ENCODE measurements at places on chromosomes 6 and 20. TPM values are rescaled to one million over a fixed set of nuclear protein-coding genes. Genes with fewer than 3 reads are reported as not detected.

- DNase-seq: no peak
Observed at GRCh38 chr6:42068872-42069522, 18.7 kb downstream of the TAF8 start.

DNA sequence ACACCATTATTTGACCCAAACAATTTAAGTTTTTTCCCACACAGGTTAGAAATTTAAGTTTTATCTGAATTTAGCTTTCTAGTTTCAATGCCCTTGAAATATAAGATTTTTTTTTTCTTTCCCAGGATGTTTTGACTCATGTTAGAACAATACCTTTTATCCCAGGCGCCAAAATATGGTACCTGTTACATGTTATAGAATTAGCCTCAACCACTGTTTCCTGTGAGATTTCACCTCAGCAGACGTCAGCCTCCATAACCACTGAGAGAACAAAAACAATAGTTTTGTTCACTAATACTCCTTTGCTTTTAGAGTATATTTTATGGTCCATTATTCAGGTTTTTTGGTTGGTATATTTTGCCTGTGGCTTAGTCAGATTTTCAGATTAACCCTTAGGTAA is 302.9 kb downstream of the CDKAL1 start:
- DNase-seq: no peak

GRCh38 chr6:100023798-100024197 is 29.8 kb upstream of the MCHR2 start:
- DNase-seq: no peak

DNA sequence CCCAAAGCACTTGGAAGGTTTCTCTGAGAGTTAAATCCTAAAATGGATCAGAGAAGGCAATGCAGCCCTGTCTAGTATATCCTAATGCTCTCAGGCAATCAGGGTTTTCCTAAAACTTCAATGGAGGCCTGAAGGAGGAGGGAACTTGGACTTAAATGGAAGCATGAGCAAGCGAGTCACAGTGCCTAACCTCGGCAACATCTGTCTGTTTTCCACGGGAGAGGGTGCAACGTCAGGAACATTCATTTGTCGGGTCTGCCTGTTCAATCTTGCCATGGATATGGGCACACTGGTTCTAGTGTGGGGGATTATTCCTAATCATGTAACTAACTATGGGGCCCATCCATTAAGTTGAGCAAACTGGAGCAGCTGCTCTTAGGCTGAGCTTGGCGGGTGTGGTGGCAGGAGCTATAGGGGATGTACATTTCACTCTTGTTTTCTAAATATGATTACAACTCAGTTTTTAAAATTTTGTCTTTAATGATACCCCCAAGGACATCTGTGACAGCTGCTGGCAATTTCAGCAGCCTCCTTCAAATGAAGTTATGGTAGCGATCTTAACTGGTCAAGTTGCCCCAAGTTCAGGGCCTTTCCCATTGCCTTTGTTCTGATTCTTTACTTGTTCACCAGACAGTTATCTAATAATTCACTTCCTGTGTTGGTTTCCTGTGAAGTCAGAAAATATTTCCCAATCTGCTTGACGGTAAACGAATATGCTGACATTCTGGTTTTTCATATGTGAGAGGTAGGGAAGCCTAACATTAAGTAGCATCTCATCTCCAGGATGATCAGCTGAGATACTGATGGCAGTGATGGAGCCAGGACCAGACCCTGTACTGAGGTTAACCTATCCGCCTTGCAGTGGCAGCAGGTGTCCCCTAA is 21.6 kb downstream of the DSE start:
- DNase-seq: no peak

GRCh38 chr6:11392778-11393507 is 144.6 kb upstream of the TMEM170B start:
- no peak for DNase-seq

- DNase-seq: no peak
Observed at GRCh38 chr20:51122931-51123658, 100.2 kb upstream of the KCNG1 start.

GRCh38 chr20:58571356-58571692 is 56.1 kb upstream of the APCDD1L start:
- DNase-seq: no peak

- no peak for DNase-seq
Observed at GRCh38 chr6:134295953-134296553, 21.9 kb downstream of the SGK1 start.

- no peak for DNase-seq
Observed at GRCh38 chr6:4323322-4323721, 187.9 kb upstream of the ECI2 start.

DNA sequence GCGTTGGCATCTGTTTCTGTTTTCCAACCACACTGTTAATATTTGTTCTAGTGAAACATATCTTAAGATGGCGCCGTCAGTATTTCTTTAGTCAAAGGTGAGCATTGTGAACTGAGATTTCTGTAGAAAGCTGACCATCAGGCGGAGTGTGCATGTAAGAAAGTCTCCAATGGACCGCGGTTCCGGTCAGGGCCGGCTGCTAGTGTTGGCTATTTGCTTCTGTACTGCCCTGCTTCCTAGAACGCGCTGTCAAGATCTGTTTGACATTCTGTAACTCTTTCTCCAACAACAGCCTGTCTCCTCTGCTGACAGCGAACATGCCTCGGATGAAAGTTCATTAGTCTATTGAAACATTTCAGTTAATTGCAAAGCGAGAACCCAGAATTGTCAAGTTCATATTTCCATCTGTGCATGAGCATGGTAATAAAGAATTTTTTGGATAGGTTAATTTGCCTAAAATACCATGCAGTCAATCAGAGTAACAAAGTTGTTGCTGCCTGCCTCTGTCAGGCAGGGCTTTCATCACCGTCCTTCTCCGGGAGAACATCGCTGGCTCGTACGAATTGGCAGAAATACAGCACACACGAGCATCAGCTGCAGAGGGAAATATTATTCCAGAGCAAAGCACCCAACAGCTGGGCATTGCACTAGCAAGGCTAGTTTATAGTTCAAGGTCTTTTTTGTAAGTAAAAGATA is 369.1 kb downstream of the CDH4 start:
- no peak for DNase-seq

GRCh38 chr6:775863-776262 is 82.9 kb upstream of the EXOC2 start:
- no peak for DNase-seq

DNA sequence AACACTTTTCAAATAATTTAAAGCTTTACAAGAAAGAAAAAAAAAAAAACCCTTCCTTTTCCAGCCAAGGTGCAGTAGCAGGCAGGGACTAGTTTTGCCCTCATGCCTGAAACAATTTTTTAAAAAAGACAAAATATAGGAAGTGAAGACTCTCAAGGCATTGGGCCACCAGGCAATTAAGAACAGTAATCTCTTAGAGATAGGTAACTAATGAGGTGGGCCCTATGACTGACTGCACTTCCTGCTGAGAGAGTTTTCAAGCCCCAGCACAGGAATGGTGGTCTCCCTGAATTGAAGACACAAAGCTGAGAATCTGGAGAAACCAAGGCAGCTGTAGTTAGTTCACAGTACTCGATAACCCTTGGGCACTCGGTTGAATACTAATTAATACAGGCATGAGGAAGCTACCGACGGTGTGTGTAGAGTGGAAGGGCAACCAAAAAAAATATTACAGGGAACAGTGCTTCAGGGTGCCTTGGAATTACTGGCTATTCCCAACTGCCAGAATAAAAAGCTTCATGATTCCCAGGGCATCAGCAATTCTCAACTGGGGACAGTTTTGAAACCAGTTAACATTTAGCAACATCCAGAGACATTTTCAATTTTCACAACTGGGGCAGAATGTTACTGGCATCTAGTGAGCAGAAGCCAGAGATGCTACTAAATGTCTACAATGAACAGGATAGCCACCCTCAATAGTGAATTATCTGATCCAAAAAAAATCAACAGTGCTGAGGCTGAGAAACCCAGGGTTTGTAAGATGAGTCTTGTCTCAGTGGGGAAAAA is 36.0 kb upstream of the PLN start:
- no peak for DNase-seq

DNA sequence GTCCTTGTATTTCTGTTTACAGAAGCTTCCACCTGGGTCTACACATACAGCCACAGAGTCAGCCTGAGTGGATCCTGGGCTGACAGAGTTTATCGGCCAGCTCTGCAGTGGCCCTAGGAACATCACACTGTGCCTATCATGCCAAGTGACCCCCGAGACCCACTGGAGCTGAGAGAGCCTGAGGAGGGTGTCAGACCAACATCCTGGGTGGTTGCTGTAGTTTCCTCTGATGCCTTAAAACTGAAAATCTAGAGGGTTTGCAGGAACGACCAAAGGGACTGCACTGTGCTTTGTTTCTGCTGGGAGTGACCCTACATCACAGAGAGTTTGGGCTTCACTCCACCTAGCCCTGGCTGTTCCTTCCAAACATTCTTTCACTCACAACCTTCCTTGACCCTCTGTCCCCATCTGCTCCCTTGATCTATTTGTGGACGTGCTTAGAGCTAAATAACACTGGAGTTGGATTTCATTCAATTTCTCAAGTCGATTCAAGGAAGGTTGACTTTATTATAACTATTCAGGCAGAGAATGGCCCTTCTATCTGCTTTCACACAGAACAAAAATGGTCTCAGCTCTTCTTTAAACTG is 18.1 kb downstream of the MYLK4 start:
- no peak for DNase-seq

- DNase-seq: no peak
Observed at GRCh38 chr20:43969501-43970182, 55.0 kb downstream of the TOX2 start.

The C2 gene
- total RNA-seq: 0.73 TPM

The WFDC2 gene
- not detected for total RNA-seq

The CALHM4 gene
- not detected for total RNA-seq

The CTCFL gene
- total RNA-seq: not detected

The TAGAP gene
- total RNA-seq: 140 TPM

The SSTR4 gene
- total RNA-seq: not detected

The PDE10A gene
- not detected for total RNA-seq
